ENCODE measurements at places on chromosomes 1 and 21. TPM values are rescaled to one million over a fixed set of nuclear protein-coding genes. Genes with fewer than 3 reads are reported as not detected.
A peak's percentile ranks its signal among the peaks of the same experiment; 100 is the strongest.

The TSEN15 gene
- total RNA-seq, result 25.8 TPM

- no peak for DNase-seq
These were observed 2.1 kb upstream of the QSOX1 start for GRCh38 chr1:180152588-180152987.

- peak; percentile 85 for DNase-seq
These were observed 23.6 kb downstream of the ATP2B4 start for GRCh38 chr1:203649999-203650836.

GRCh38 chr1:203166192-203166940, 9.3 kb downstream of the MYBPH start:
- no peak for DNase-seq

The PACC1 gene
- total RNA-seq, result 21.0 TPM

DNA sequence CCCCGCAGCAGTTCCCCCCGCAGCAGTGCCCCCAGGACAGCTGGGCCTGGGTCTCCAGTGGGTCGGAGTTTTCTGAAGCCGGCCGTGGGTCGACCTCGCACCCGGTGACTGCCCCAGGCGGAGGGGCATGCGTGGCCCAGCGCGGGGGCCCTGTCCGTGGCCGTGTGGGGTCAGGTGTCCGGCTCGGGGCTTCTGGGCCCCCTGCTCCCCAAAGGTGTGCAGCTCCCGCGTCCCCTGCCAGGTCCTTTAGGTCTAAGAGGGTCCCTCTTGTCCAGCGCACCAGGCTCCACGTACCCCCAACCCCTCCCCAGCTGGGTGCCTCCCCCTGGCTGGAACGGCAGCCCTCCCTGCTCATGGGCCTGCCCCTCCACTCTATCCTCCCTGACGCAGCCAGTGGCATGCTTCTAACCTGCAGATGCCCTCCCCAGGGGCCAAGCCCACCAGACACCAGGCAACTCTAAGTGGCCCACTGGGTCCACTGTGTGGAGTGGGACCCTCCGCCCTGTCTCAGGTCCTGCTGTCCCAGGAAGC, 5.9 kb upstream of the HES4 start:
- no peak for DNase-seq

DNA sequence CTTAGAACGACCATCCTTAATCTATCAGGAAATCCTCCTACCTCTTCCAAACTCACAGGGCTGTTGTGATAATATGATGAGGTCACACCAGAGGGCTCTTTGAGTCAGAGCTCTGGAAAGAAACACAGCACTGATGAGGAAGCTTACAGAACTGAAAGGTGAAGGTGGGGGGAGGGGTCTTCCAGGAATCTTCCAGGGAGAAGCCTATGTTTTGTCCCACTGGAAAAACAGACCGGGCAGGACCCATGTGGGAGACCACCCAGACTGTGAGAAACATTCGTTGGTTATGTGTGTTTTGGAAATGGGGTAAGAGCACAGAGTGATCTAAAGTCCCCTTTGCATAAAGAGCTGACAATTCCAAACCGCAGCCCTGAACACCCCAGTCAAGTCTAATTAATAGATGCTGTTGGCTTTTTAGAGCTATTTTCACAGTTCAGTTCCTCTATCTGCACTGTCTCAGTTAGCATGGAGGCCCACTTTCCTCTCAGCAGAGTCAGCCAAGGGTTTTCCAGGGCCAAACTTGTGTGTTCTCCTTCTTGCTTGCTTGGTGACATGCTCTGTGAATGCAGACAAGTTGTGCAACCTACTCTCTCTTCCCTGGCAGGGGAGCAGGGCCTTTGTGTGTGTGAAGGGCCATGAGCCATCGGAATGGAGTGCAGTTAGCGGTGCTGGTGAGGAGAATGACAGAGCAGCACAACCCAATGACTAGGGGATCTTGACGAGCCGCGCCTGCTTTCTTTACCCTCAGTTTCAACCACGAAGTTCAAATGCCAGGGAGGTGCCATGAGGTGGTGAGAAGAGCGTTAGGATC, 12.3 kb downstream of the PHLDA3 start:
- peak; percentile 47 for DNase-seq

GRCh38 chr1:161792740-161793139, 26.6 kb downstream of the ATF6 start:
- DNase-seq, result peak; percentile 88

- peak; percentile 45 for DNase-seq
These were observed 8.3 kb upstream of the SLC2A1 start for GRCh38 chr1:42966688-42967612.

DNA sequence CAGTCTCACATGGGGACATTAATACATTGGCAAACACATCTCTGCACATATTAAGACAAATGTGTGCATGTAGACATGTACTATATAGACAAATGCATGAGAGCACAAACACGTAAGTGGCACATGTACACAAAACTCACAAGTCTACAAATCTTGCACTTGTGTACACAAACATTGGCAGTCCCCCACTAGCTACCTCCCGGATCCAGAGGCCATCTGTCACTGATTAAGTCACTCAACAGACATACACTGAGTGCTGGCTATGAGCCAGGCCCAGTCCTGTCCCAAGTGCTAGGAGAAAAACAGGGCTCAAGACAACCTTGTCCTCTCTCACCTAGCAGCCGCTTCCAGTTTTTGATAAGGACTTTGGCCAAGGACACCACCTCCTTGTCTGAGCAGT, 7.0 kb downstream of the TCEA3 start:
- no peak for DNase-seq

GRCh38 chr1:174874331-174875053, 125.3 kb upstream of the CACYBP start:
- no peak for DNase-seq

The KCNH1 gene
- not detected for total RNA-seq

The CFAP107 gene
- not detected for total RNA-seq

The CHRM3 gene
- total RNA-seq, result not detected

DNA sequence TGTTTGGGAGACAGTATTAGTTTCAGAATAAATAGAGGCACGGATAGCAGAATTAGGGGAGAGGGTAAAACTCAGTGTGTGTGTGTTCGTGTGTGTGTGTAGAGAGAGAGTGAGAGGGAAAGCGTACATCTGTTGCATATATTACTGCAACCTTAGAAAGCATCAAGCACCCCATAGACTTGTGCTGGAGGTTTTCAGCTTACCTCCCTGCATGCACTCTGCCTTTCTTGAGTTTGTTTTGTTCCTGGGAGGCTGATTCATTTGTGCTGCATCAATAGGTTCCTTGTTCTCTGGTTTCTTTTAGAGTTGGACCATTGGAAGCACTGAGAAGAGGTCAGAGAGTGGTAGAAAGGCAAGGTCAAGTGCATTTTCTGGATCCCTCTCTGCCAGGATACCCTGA, 104.4 kb upstream of the KCNK1 start:
- no peak for DNase-seq

The LAPTM5 gene
- total RNA-seq, result 73.0 TPM

The GREM2 gene
- not detected for total RNA-seq

The PROX1 gene
- total RNA-seq, result 4.0 TPM

- DNase-seq, result no peak
These were observed 11.0 kb upstream of the TFF1 start for GRCh38 chr21:42377211-42377950.

The NID1 gene
- 87.0 TPM for total RNA-seq

The CGN gene
- total RNA-seq, result 0.73 TPM

DNA sequence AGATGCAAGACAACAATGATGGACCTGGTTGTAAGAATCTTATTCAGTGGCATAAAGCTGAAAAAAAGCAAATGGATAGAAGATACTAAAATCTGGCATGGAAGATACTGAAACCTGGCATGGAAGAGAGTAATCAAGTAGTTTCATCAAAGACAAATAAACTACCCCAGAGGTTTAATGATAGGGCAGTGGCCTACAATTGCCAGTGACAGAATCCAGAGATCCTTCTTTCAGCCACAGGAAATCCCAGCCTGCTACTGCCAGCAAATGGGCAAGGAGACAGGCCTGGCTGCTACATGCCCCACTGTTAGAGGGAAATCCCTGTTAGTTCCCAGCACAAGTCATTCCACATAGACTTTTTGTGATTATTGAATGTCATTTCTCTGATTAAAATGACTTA, 409.4 kb downstream of the VAV3 start:
- DNase-seq, result no peak

The RAD54L gene
- total RNA-seq, result 18.9 TPM

The VPS72 gene
- 85.2 TPM for total RNA-seq

DNA sequence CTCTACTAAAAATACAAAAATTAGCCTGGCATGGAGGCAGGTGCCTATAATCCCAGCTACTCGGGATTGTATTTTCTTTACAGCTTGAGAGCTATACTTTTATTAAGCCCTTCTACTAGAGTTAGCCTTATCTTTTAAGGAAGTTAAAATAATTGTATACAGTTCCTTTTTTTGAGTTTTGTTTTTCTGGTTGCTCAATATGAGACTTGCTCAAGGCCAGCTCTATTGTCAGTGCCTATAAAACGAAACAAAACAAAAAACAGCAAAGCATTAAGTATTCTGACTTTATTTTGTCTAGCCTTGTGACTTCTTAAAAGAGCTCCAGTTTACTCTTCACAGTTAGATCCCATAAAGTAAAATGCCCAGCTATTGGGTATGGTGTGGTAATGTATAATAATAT, 17.2 kb downstream of the PKN2 start:
- DNase-seq, result peak; percentile 22

GRCh38 chr1:8560611-8561544, 243.0 kb downstream of the SLC45A1 start:
- peak; percentile 64 for DNase-seq

DNA sequence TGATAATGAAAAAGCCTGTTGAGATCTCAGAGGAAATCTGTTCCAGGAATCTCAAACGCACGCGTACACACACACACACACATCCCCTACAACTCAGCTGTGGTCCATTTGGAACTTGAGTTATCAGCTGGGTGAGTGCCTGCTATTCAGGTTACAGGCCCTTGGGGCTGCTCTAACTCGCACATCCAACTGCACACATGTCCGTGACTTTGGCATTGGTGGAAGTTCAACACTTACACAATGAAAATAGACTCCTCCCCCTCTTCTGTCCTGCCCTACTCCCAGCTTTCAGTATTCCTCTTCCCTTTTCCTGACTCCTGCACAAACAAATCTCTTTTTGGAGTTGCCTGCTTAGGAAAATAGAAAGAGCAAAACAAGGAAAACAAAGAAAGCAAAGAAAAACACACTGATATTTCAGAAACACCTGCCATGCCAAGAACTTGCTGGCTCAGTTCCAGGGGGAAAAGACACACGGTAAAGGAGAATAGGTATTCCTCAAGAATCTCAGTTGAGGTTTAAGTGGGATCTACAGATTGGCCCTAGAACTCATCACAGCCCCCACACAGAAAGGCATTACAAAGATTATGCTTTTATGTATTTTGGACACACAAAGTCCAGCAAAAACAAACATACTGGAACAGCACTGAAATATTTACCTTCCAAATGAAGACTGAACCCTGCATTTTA, 140.9 kb downstream of the TGFBR3 start:
- peak; percentile 87 for DNase-seq

DNA sequence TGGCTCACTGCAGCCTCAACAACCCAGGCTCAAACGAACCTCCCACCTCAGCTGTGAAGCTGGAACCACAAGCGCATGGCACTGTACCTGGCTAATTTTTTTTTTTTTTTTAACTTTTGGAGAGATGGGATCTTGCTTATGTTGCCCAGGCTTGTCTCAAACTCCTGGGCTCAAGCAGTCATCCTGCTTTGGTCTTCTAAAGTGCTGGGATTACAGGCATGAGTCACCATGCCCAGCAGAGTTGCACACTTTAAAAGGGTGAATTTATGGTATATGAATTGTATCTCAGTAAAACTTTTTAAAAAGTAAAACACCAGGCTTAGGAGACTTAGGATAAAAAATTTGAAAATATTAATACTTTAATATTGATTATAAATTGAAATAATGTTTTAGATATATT, 99.1 kb downstream of the CLEC20A start:
- no peak for DNase-seq

The XCL2 gene
- total RNA-seq, result not detected

DNA sequence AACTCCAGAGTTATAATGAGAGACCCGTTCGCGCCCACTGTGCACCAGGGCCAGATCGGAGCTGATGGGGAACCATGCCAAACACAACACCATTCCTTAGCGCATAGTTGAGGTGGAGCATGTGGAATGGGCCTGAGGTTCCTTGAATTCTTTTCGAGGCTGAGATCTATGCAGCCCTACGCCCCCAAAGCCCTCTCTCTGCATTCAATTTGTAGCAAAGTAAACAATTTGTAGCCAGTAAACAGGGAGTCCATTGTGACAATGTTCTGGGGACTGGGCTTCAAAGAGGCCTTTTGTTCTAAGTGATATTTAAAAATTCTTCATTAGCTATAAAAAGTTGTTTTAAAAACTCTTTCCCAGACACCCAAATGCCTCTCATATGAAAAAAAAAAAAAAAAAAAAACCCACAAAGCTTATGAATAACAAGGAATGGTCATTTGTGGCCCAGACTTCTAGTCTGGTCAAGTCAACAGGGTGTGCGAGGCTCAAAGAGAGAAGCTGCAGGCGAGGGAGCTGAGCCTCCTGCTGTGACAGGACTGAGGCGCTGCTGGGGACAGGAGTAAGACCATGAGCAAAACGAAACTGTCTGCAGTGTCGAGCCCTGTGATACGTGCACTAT, 30.6 kb upstream of the KCNE2 start:
- DNase-seq, result no peak

DNA sequence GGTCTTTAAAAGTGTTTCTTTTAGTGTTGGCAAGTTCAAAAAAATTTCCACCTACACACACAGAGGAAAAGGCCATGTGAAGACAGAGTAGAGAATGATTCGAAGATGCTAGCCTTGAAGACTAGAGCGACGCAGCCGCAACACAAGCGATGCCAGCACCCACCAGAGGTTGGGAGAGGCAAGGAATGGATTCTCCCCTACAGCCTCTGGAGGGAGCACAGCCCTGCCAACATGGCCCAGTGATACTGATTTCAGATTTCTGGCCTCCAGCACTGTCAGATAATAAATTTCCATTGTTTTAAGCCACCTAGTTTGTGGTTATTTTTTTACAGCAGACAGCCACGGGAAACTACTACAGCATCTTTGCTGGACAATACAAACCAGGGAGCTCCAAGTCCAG, 6.9 kb upstream of the ADAR start:
- DNase-seq, result no peak

The CORT gene
- not detected for total RNA-seq

- peak; percentile 67 for DNase-seq
These were observed 794 bp downstream of the NID1 start for GRCh38 chr1:236063919-236064673.

The ATP1A1 gene
- 263 TPM for total RNA-seq

GRCh38 chr1:18927654-18928272, 25.4 kb upstream of the ALDH4A1 start:
- DNase-seq, result peak; percentile 60

The TPTE gene
- total RNA-seq, result not detected

The LCE1F gene
- total RNA-seq, result not detected

- no peak for DNase-seq
These were observed 411.0 kb downstream of the CAMTA1 start for GRCh38 chr1:7196036-7196911.

GRCh38 chr1:83065952-83066727, 932.8 kb downstream of the TTLL7 start:
- peak; percentile 35 for DNase-seq

The TRAF3IP3 gene
- not detected for total RNA-seq

DNA sequence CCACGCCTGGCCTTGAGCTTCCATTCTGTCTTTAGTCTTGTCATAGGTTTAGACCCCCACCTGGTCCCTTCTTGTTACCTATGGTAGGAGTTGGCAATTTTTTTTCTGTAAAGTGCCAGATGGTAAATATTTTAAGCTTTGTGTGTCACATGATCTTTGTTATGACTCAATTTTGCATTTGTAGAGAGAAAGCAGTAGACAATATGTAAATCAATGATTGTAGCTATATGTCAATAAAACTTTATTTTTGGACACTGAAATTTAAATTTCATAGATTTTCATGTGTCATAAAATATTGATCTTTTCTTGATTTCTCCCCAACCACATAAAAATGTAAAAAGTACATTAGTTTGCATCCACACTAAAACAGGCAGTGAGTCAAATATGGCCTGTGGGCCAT, 8.0 kb downstream of the MKNK1 start:
- no peak for DNase-seq
